Tibial nerve (tissue), 4 donors: ENCODE measurements at places on chromosomes 1 and 21. TPM values are rescaled to one million over a fixed set of nuclear protein-coding genes. Genes with fewer than 3 reads are reported as not detected.

Gene EPHA10
- not detected for total RNA-seq

DNA sequence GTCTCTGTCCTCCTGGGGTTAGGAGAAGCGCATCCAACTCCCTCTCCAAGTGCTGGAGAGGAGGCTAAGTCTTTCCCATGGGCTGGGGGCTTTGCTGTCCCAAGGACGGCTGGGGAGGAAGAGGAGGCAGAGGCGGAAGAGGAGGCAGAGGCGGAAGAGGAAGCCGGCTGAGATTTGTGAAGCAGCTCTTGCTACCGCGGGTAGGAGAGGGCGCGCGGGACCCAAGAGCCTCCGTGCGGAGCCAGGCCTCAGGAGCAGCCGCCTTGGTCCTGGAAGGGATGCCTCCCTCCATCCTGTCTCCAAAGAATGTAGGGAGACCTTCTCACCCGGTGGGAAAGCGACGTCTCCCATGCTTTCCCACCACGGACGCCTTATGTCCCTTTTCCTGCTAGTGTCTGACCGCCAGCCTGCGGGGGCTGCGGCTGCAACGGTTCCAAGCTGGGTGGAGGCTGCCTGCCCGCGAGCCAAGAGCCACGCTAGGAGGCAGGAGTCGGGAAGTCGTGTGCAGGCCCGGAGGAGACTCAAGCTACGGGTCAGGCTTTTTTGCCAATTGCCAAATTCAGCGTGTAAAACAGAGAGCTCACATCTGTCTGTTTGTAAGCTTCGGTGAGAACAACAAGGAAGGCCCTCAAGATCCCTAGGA lies 320.3 kb downstream of the FAM72C start:
- H3K4me3 ChIP-seq = no peak overlapping the region
- no peaks in the 10 kb centered on the region for H3K36me3 ChIP-seq
- DNase-seq = no peak
- H3K27ac ChIP-seq = no peak overlapping the region

DNA sequence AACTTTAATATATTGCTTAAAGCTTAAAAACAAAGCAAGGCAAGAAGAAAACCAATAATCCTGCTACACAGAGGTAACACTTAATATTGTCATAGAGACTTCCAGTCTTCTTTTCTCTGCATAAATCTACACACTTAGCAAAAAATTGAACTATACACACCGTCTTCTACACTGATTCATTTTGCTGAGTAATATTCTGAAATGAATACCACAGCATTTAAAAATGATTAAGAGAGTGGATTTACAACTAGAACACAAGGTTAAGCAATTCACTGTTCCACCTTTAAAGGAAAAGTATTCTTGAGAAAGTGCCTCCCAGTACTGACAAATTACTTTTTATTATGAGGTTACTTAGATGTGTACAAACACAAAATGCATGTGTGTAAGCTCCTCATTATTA lies 22.2 kb upstream of the ITPKB start:
- no peaks in the 10 kb centered on the region for H3K27me3 ChIP-seq
- no peak overlapping the region for H3K4me3 ChIP-seq
- no peaks in the 10 kb centered on the region for H3K36me3 ChIP-seq
- DNase-seq = no peak
- H3K27ac ChIP-seq = no peak overlapping the region

DNA sequence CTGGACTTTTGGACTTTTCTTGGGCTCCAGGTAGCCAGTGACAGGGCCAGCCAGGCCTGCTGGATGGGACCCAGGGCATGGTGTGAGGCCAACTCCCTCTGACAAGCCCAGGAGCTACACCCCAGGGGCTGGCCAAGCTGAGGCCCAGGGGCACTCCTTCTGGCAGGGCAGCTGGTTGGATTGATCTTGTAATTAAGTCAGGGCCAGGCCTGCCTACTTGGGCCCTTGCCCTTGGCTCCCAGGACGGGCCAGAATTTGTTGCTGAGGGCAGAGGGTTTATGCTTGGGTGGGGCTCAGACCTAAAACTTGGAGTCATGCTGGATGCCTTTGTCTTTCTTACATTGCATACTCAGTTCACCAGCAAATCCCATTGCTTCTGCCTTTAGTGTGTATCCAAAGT lies 20.7 kb downstream of the KCNA2 start:
- no peak overlapping the region for H3K4me3 ChIP-seq
- H3K27ac ChIP-seq = no peak overlapping the region
- H3K36me3 ChIP-seq = no peaks in the 10 kb centered on the region
- H3K4me1 ChIP-seq = no peaks in the 10 kb centered on the region
